ENCODE measurements at places on chromosomes 5 and 9. TPM values are rescaled to one million over a fixed set of nuclear protein-coding genes. Genes with fewer than 3 reads are reported as not detected.

- DNase-seq: no peak
These were observed 481.0 kb upstream of the RGMB start for GRCh38 chr5:98292496-98292895.

Gene FBP2
- total RNA-seq: 1.5 TPM

GRCh38 chr9:1775230-1775629, 239.9 kb upstream of the SMARCA2 start:
- DNase-seq: no peak

DNA sequence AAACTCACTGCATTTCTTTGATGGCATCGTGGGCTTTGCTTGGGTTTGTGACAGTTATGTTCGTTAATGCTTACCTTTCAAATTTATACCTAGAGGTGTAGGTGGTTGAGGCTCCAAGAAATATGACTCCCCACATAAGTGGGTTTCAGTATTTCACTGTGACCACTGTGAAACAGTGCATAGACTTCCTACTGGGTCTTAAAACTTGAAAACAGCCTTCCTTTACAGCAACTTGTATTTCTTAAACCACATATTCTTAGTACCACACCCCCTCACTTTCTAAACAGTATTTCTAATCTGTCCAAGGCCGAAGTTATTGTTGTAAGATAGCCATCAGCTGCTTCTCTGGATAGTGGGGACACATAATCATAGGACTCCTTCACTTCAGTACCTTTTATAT, 48.3 kb downstream of the TMEFF1 start:
- DNase-seq: no peak

Gene SOHLH1
- 0.71 TPM for total RNA-seq

DNA sequence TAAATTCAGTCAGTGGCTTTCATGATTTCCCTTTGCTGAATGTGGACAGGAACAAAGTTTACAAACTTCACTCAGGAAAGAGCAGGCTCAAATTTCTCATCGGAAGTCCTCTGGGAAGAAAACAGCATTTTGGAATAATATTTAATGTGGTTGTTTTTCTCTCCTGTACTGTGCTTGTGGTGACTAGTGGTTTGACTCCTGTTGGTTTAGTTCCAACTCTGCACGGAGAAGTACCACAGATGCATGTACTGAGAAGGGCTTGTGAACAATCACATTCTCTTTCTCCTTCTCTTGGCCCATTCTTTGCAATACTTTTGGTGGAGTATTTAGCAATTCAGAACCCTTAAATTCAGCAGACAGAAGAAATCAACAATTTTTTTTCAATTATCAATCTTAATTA, 13.3 kb downstream of the MPDZ start:
- no peak for DNase-seq

DNA sequence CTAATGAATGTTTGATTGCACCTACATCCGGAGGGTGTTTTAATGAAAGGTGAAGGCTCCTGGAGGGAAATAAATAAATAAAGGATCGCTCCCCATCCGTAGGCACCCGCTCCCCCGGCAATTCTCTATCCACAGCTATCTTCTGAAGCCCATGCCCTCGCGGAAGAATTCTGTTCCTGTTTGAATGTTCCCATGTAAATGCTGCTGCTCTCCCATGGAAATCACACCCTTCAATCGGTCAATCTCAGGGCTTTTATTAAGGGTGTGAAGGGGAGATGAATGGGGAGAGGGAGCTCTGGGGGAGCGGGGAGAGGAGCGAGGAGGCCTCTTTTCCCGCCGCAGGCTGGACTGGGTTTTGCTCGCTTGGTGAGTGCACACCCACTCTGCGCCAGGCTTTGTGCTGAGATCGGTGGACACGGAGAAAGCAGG, 21.1 kb upstream of the ARAP3 start:
- DNase-seq: no peak

Gene MACROH2A1
- 205 TPM for total RNA-seq

GRCh38 chr5:69493396-69494133, 975 bp downstream of the OCLN start:
- DNase-seq: no peak

Gene MOB3B
- total RNA-seq: 11.0 TPM

DNA sequence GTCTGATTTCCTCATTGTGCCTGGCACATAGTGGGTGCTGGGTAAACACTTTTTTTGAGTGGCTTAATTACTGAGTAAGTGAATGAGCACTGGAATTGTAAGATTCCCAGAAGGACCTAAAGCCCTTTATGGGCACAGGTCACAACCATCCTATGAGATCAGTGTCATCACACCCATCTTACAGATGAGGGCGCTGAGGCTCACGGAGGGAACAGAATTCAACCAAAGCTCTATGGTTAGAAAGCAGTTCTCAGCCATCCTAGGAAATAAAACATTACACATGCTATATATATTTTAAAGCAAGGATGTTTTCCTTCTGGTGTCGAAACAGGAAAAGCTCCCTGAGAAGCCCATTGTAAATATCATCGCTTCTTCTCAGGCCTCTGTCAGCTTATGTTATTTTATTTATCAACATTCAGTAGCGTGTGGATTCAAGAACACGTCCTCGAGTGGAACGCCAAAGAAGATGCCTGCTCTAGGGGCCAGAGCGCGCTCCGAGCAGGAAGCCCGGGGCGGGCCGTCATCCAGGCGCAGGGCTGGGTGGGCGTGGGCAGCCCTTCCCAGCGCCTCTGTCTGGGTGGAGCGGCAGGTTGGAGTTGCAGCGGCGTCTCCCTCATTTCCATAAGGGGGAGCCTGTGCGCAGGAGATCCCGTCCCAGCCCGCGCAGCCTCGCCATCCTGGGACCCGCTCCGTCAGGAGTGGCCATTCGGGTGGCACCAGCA, 155.8 kb upstream of the SMIM23 start:
- DNase-seq: no peak

GRCh38 chr5:157951673-157952373, 92.9 kb upstream of the CLINT1 start:
- DNase-seq: no peak

Gene DNAH5
- not detected for total RNA-seq

- DNase-seq: no peak
These were observed 592.6 kb downstream of the PDE4D start for GRCh38 chr5:59300930-59301329.

DNA sequence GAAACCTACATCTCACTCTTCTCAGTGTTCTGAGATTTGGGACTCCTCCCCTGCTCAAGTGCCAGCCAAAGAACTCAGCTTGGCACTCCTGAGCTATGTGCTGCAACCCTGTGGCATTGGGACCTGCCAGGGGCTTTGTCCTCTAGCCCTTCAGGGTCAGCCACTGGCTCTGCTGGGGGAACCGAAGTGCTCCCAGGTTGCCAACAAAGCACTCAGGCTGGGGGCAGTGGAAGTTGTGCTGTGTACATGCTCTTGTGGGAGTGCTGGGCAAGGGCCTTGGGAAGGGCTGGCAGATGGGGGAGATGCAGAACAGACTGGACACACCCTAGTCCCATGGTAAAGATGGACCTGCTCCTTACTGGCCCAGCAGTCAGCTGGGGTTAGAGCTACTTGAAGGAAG, 498.6 kb downstream of the CAAP1 start:
- DNase-seq: no peak

DNA sequence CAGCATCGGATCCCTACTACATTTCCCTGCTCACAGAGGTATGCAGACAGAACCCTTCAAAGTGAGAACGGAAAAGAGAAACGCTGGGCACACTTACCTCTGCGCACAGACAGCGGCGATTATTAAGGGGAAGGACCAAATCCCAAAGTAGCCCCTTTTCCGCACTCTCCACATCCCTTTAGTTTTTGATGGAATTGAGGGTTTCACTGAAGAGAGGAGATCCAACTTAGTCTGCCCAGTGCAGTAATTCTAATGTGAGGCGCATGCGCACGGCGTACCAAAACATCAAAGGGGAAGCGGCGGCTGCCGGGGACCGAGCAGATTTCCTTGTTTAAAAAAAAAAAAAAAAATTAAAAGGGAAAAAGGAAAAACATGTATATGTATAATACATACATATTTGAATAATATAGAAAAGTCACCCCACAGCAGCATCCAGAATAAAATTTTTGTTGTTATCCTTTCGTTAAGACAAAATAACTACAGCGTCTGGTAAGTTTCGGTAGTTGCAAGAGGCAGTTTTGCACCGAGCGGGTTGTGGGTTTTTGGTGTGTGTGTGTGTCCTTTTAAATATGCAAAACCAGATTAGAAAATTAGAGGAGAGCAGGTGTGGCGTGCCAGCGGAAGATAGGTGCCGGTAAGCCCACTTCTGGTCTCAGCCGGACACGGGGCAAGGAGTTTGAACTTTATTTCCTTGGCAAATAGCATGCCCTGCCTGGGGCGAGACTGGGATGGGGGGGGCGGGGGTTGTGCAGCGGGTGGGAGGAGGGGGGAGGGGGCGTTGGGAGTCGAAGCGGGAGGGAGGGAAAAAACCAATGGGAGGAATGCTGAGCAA, at the start of gene GABRB2:
TSS of gene GABRB2 (minus strand) at position 256 of the 832 bp plus-strand sequence. CDS start at position 174, 82 bp downstream.
- peak; percentile 90 for DNase-seq

DNA sequence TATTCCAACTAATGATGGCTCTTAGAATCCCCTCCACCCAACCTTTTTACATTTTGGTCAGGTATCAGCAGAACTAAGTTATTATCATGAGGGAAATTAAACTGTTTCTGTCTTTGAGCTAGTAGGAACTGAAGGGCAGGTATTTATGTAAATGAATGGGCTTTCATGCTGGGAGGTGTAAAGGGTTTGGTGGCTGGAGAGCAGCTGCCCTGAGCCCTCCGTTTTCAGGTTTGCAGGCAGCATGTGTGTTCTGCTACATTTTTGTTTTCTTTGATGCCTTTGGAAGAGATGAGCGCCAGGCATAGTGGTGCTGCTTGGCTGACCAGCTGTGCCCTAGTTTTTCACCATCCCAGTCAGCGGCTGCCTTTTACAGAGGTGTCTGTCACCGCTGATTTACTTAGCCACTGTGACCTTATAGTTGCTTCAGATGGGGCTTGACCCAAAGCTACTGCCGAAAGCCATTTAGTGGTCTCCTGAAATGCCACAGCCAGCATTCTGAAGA, 231.9 kb downstream of the MAST4 start:
- no peak for DNase-seq

DNA sequence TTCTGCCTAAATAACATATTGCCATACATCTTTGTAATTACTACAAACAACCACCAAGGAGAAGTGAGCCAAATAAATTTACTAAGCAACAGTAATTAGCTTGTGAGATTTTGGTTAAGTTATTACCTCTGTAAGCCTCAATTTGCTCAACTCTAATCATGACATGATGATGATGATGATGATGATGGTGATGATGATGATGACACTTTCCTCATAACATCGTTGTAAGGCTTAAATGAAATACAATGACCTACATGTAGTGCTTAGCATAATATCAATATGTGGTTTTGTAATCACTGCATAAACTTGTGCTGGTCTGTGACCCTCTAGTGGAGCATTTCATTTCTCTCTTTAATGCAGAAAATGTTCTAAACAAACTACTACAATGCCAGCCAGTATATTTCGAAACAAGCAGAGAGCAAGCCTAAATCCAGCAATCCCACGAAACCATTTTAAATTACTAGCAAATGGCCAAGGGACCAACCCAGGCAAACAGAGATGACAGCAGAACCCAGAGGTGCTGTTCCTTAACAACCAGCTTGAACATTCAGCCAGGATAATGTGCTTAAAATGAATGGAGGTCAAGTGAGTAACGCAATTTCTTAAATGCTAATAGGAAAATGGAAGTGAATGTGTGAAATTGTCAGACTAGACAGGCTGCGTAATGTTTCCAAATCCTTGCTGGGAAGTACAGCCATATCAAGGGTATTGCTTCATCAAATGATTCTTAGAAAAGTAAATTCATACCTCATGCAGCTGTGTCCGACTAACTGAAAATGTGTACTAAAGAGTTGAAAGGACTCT, 281.9 kb upstream of the PUM3 start:
- DNase-seq: no peak

DNA sequence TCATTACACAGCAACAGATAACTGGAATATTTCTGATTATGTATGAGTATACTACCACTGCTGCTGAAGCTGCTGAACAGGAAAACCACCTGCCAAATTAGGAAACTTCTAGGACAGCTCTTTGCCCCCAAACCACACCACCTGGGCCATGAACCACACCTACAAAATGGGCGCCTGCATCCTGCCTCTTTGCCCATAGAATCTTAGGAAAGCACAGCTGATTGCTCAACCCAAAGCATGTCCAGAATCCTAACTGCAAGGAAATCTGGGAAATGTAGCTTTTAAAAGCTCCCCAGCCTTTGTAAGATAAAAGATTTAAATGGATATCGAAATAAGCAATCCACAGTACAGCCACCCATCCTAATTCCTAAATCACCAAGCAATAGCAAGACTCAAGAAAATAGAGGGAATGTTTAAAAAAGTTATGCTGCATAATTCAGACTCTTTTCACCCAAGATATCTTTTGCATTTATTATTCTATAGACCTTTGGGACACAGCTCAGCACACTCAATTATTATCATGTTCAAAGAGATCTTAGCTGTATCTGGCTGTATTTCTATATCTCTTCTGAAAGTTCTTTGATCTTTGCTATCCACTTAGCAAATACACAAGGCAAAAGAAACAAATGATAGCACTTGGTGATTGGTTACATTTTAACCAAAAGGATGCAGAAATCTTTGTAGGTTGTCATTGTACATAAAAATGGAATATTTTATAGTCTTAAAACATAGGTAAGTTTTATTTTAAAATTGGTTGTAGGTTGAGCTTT, 6.8 kb upstream of the C9orf152 start:
- no peak for DNase-seq

Gene NKD2
- total RNA-seq: 2.7 TPM

DNA sequence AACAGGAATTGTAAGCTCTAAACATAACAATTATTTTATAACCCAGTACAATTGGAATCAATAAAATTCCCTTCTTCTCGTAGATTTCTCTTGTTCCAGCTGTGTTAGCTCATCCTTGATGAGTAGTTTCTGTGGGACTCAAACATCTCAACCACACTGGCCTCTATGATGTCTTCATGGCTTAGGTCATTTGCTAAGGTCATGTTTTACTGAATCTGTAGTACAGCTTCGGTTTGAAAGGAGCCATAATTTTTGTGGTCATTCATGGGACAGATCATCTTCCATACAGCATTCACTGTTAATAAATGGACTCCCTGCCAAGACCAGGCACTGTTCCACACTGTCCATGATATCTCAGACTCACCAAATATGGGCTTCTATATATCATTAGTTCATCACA, 369.0 kb upstream of the RFX3 start:
- no peak for DNase-seq

DNA sequence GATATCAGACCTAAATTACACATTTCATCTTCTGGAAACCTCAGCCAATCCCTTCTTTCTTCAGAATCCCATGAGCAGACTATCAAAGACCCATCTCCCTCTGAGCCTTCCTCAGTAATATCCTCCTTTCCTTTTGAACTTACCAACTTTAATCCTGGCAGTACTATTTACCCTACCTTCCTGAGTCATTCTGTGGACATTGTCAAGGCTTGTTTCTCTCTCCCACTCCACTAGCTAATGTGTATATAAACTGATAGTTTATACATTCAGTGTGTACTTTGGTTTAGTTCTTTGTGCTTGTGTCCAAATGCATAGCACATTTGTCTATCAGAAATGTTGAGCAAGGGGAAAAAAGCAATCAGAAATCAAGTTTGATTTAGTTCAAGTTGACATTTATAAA, 568.3 kb downstream of the CSNK1G3 start:
- no peak for DNase-seq

GRCh38 chr5:146051678-146052077, 53.7 kb downstream of the PLAC8L1 start:
- no peak for DNase-seq
